CD4-positive, alpha-beta T cell treated with Interleukin-1 beta for 1 hour (primary cell): ENCODE measurements at places on chromosomes 12 and 14.

- DNase-seq, result no peak
Observed at GRCh38 chr14:71332476-71332875, 425.2 kb downstream of the PCNX1 start.

DNA sequence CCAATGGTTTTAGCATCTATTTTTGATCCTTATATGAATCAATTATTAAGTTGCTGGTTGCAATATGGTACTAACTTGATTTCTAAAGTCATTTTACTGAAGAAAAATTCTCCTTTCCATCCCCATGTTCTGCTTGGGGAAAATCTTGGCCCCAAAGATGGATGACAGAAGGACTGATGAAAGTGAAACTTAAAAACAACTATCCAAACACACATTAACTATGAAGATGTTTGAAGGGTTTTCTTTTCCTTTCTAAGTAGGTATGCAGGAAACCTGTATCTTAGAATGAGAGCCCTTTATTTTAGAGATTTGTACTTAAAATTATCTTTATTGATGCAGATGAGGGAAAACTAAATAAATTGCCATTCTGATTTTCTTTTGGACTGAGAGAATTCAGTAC lies 5.9 kb downstream of the C12orf71 start:
- no peak for DNase-seq

GRCh38 chr12:132407992-132408391 lies 78.6 kb upstream of the GALNT9 start:
- DNase-seq, result no peak

DNA sequence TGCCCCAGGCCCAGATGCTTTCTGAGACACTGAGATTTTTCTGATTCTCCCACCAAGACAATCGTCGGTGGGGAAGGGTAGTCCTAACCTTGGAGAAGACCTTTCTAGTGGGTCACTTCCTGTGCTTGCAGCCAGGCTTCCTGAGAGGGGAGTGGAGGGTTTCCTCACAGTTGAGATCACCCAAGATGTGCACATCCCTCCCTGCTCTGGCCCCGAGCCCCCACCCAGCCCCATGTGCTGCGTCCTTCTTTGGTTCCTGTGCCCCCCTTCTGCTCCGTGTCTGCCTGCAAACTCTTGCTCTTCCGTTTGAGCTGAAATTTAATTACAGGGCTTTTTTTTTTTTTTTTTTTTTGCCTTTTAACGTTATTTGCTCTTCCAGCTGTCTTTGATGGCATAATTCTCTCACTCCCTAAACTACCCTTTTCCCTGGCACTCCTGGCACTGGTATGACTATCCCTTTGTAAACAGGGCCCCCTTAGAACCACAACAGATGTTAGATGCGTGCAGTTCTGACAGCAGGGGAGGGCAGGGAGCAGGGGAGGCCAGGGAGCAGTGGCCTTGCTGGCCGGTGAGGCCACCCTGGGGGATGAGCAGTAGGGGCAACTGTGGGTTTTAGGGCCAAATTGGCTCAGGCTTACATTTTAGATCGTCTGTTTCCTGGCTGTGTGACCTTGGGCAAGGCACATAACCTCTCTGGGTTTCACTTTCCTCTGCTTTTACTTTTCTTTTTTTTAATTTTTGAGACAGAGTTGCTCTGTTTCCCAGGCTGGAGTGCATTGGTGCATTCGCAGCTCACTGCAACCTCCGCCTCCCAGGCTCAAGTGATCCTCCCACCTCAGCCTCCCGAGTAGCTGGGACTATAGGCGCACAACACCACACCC lies 144.5 kb downstream of the PHETA1 start:
- no peak for DNase-seq

DNA sequence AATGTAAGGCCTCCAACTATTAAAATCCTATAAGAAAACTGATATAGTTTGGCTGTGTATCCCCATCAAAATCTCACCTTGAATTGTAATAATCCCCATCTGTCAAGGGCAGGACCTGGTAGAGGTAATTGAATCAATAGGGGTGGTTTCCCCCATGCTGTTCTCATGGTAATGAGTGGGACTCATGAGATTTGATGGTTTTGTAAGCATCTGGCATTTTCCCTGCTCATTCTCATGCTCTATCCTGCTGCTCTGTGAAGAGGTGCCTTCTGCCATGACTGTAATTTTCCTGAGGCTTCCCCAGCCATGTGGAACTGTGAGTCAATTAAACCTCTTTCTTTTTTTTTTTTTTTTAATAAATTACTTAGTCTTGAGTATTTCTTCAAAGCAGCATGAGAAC lies 31.9 kb downstream of the TSPAN19 start:
- DNase-seq, result no peak

- no peak for DNase-seq
Observed at GRCh38 chr12:132163041-132163910, 19.0 kb downstream of the NOC4L start.

GRCh38 chr12:116066381-116067230 lies 210.9 kb downstream of the MED13L start:
- peak; percentile 59 for DNase-seq

DNA sequence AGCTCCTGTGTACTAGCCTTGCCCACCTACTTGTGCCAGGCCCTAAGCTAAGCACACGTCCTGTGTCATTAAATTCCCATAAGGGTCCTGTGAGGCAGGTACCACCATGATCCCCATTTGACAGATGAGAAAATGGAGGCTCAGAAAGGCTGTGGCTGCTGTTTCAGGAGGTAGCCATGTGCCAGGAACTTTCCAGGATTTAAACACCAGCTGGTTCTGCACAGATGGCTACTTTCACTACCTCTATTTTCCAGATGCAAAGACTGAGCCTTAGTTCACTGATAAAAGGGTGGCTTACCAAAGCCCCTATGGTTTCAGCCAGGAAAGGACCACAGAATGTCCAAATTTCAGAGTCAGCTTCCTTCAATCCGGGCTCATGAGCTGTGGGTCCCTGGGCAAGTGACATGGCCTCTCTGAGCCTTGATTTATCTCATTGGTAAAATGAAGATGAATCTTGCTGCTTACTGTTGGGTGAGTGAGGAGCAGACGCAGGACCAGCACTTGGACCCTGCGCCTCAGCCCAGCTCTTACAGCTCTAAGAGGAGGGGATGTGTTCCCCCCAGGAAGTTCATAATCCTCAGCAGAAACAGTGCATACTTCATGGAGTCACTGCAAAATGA lies 23.5 kb downstream of the CMKLR1 start:
- no peak for DNase-seq

GRCh38 chr14:103547941-103548462 lies 14.5 kb downstream of the BAG5 start:
- no peak for DNase-seq

DNA sequence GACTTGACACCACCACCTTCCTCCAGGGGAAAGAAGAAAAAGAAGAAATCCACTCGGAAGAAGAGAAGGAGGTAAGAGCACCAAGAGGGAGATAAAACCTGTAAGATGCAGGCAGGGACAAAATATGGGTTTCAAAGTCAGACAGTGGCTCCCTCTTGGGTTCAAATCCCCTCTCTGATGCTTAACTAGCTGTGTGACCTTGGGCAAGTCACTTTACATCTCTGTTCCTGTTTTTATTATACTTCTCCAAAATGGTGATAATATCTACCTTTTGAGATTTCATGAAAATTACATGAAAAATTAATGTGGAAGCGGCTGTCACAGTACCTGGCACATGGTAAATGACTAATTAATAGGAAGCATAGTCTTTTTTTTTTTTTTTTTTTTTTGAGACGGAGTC lies 64.4 kb upstream of the HSPB8 start:
- no peak for DNase-seq
